GM23338 (cell line): ENCODE measurements at places on chromosomes 3 and 15.

DNA sequence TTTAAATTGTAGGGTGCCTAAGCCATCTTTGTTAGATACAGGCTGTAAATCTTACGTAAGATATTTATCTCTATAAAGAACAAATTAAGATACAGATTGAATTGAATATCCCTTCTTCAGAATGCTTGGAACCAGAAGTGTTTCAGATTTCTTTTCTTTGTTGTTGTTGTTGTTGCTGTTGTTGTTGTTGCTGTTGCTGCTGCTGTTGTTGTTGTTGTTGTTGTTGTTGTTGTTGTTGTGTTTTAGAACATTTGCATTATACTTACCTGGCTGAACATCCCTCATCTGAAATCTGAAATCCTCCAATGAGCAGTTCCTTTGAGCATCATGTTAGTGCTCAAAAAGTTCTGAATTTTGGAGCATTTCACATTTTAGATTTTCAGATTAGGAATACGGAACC is 26.6 kb downstream of the QTRT2 start:
- no peak for DNase-seq

DNA sequence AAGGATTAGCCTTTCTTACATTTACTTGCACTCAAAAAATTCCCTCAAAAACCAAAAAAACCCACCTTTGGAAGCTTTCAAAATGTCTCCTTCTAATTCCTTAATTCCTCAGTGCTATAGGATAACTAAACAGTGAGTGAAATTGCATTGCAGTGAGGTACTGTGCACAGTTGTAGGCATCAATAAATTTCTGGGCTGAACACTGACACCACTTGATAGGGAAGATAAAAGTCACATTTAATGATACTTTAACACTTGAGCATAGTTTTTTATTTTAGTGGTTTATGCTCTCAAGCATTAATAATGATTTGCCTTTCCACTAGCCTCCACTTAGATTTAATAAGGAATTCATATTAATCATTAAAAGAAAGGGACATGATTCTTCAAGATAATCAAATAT is 52.3 kb downstream of the MAP2K5 start:
- no peak for DNase-seq

DNA sequence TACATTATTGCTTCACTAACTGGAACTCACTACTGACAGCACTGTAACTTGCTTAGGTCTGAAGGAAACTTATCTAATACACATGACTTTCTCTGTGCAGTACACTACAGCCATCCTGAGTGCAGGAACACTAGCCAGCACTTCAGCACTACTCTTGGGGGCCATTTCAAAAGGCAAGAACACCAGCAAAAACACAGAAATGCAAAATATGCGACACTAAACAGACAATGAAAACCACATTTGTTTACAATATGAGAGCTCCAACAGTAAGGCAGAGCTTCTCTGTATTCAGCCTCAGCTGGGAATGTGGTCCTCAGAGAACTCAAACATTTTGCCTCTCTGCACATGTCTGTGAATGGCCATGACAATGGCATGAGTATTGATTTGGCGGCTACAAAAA is 109.6 kb downstream of the ARRDC4 start:
- no peak for DNase-seq

DNA sequence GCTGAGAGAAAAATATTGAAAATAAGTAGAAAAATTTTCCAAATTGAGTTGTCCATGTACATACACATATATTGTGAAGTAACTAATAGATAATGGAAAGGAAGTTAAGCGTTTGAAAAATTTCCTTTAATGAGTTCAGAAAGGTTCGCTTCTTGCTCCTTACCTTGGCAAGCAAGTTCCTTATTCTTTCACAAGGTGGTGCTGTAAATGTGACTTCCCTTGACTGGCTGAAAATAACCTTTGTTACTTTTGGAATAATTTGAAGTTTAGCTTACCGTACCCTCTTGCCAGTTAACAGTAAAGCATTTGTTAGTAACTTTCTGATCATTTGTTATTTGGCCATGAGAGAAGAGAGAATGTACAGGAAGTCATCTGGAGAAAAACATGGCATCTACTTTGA is 41.6 kb downstream of the PYDC2 start:
- peak; percentile 68 for DNase-seq

DNA sequence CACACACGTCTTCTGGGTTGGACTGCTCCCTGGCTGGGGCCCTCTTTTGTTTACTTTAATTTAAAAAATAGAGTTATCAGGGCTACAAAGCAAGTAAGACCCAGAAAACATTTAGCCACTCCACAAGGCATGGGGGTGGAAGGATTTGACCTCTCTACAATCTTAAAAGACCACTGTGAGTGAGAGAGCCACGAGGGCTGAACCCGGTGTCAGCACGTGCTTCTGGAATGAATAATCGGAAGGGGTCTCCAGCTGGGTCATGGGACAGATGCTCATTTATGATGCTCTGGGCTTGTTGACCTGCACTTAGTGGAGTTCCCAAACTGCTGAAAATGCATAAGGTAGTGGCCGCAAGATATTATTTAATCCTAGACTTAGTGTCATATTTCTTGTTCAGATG is 52.4 kb downstream of the EIF4E3 start:
- no peak for DNase-seq

DNA sequence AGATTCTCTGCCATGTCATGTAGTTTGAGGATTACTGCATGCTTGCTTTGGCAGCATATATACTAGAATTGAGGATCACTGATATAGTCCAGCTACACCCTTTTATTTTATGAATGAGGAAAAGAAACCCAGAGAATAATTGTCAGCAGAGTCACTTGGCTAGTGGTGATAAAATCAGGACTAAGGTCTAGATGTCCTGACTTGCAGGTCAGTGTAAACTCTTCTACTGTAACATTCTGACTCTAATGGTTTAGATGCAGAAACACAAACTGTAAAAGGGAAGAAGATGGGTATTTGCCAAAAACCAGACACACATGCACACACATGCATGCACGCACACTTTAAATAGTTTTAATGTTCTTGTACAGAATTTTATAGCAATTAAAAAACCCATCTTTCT is 97.5 kb downstream of the ARHGEF26 start:
- DNase-seq, result no peak

GRCh38 chr15:79834495-79834894 is 62.3 kb downstream of the MTHFS start:
- DNase-seq, result no peak

- DNase-seq, result no peak
Observed at GRCh38 chr3:180417241-180417640, 184.7 kb upstream of the TTC14 start.

DNA sequence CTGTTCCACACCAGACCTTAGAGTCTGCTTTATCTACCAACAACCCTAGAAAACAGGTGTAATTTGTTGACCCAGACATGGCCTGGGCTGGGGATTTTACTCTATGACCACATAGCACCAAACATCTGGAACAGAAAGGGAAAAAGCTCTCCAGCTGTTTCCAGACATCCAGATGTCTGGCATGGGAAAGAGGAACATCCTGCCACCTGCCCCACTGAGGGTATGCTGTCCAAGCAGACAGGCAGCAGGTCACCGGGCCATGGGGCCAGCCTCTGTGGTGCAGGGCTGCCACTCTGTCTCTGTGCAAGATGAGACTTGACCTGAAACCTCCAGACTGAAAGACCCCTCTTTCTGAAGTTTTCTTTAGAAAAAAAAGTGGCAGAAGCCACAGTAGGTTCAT is 359.3 kb upstream of the ICE2 start:
- no peak for DNase-seq

DNA sequence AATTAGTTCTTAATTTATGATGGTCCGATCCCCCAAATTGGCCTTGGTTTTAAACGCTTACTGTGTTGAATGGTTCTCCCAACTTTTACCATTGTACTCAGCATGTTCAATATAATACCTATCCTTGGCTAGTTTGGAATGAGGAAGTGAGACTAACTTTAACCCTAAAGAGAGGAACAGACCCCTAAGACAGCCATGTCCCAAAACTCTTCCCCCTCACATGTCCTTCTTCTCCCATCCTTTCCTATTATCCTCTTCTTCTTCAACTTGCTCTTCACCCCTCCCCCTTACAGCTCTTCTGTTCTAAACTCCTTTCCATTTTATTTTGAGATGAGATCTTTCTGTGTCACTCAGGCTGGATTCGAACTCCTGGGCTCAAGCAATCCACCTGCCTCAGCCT is 116.5 kb downstream of the RBMS3 start:
- no peak for DNase-seq

- peak; percentile 81 for DNase-seq
Observed at GRCh38 chr15:88255484-88256278, 858 bp downstream of the NTRK3 start.

- DNase-seq, result no peak
Observed at GRCh38 chr3:141992512-141992911, 116.1 kb downstream of the ATP1B3 start.

GRCh38 chr3:36477655-36478054 is 97.4 kb downstream of the STAC start:
- DNase-seq, result no peak

GRCh38 chr3:151609491-151609890 is 124.2 kb upstream of the AADACL2 start:
- no peak for DNase-seq

DNA sequence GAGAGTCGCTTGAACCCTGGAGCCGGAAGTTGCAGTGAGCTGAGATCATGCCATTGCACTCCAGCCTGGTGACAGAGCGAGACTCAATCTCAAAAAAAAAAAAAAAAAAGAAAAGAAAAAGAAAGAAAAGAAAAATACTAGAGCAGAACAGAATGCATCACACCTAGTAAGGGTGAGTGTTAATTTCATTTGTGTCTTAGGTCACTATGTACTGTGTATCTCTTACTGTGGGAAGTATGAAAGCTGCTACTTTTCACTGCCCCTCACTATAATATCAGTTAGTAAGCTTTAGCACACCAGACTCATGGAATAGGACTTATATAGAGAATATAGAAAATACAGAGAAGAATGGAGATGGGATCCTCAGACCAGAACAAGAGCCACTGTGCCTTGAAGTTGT is 45.9 kb upstream of the RASA2 start:
- no peak for DNase-seq

GRCh38 chr3:144624656-144625055 is 653.0 kb downstream of the DIPK2A start:
- no peak for DNase-seq

- peak; percentile 83 for DNase-seq
Observed at GRCh38 chr3:46496746-46497555, 825 bp upstream of the RTP3 start.

- DNase-seq, result no peak
Observed at GRCh38 chr3:107826727-107827126, 264.1 kb downstream of the CD47 start.

DNA sequence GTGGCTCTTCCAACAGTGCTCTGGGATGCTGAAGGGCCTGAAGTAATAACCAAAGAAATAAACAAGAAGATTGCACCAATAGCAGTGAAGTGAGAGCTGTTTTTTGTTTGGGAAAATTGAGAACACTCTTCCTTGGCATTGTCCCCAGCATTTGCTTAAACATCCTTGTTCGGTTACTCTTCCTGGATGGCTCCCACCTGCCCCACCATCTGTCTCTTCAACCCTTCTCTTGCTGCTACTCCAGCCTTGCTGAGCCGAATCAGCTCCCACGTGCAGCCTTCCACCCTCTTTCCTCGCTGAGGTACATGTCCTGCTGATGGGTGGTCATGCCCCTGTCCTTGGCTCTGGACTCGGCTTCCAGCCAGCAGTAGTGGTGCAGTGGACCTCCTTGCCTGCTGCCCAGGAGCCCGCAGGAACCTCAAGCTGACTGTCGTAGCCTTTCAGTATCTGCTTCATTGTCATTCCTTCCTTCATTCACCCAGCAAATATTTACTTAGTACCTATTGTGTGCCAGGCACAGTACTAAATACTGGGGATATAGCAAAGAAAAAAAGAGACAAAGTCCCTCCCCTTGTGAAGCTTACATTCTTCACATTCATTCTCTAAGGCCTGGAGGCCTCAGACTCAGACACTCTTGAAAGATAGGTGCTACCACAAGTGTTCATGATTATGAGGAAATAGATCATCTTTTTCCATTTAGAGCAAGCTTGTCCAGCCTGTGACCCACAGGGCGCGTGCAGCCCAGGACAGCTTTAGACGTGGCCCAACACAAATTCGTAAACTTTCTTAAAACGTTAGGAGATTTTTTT is 17.1 kb upstream of the VILL start:
- peak; percentile 47 for DNase-seq

DNA sequence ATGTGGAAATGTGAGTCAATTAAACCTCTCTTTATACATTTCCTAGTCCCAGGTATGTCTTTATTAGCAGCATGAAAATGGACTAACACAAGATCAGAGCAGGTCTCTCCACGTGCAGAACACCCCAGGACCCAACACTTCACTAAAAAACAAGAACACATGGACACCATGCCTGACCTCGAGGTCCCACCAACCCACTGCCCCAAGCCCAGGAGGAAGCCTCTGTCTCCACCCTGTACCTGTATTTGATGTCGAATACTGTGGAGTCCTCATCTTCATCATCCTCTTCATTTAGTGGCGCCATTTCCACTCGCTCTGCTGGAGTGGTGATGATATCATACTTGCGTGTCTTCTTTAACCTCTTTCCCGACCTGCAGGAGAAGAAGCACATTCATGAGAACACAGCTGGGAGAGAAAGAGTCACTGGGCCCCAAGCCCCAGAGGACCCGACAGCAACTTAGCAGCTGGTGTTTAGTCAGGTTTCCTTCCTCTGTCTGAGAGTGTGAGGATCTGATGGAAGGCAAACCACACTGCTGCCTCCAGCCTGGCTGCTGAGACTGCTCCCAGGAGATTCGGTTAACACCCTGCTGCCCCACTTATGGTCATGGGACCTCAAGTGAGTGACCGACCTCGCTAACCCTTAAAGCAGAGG is 25.5 kb downstream of the FAM174B start:
- no peak for DNase-seq

DNA sequence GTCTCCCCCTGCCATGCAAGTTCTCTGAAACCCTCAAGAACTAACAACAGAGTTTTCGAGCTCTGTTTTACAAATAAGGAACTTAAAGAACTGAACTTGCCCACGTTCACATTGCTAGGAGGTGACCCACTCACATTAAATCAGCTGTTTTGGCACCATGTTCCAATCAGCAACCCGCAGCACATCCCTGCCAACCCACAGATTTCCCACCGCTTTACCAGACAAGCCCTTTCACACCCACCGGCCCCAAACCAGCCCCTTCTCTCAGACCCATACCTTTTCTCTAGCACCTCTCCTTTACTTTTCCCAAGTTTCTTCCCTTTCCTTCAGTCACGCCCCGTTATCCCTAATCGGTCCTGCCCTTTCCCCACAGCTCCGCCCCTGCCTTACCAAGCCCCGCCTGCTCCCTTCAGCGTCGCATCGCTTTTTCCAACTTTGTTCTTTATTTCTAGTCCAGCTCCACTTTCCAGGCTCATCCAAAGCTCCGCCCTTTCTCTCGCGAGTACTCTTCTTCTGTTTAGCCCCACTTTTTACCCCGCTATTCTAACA is 804 bp upstream of the BRPF1 start:
- DNase-seq, result peak; percentile 96
